ENCODE measurements at places on chromosomes 6 and 20.

- DNase-seq: no peak
Measured at GRCh38 chr6:168300975-168301647, 18.5 kb downstream of the DACT2 start.

DNA sequence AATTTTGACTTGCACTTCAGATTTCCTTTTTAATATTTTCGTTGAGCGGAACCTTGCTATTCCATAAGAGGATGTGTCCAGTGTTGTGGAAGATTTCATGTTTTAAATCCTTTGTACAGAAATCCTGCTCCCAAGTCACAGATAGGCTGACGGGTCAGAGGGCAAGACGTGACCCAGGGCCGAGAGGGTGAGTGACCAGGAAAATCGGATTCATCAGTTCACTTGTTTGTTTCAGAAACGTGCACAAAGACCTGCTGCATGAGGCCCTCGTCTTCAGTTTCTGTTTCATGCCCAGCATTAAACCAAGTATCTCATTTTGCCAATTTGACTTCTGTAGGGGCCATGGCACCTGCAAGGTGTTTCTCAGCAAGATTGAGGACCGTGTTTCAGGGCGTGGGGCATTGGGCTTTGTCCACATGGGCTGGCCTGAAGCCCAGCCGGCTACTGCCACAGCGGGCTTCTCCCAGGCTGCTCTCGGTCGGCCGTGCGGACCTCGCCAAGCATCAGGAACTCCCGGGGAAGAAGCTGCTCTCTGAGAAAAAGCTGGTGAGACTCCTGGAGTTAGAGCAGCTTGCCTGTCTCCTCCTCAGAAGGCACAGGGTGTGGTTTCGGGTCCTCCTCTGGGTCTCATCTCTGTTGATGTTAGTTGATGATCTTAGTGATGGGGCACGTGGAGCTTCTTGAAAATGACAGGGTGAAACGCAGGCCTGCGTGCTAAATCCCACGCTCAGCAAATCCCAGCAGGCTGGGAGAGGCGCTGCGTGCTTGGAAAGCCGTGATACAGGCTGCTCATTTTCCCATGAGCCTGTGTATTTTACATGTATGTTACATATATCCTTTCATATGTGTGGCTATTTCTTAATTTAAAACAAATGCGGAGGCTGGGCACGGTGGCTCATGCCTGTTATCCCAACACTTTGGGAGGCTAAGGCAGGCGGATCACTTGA lies 10.5 kb downstream of the MTG2 start:
- DNase-seq: no peak

DNA sequence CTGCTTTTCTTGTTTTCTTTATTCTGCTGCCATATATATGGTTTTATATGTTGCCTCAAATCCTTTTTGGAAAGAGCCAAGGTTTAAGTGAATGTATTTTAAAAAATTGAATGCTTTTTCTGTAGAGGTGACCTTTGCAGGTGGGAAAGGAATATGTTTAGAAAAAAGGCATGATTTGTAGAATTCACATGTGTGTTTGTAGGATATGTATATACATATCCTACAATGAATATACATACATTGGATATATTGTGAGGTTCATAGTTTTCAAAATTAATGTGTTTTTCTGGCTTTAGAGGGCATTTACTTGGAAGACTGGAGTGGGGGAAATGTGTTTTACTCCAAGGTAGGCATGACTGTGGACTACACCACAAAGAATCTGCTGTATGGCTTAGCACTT lies 4.0 kb upstream of the EYA2 start:
- DNase-seq: no peak

DNA sequence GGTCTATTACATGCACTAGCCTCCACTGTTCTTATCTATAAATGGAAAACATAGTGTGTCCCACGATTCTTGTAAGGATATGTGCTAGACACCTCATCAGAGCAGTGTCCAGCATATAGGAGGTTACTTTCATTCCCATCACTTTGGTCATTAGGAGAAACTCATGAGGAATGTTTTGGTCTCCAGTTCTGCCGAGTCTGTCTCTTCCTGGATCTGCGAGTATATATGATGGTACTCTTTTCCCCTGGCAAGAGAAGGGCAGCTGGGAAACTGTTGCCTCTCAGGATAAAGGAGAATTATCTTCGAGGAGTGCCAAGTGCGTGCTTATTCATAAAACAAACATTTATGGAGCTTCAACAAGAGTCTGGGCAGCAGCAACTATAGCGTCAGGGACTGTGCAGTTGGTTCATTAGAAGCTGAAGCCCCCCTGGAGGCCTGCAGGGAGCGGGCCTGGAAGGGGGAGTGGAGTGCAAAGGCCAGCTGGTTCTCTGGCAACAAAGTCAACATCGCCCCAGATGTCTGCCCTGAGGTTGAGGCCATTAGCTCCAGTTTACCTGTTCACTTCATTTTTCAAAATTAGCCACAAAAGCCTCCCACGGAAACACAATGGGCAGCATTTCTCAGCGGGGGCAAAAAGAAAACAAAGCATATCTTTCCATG lies 811.9 kb downstream of the MAFB start:
- DNase-seq: no peak

DNA sequence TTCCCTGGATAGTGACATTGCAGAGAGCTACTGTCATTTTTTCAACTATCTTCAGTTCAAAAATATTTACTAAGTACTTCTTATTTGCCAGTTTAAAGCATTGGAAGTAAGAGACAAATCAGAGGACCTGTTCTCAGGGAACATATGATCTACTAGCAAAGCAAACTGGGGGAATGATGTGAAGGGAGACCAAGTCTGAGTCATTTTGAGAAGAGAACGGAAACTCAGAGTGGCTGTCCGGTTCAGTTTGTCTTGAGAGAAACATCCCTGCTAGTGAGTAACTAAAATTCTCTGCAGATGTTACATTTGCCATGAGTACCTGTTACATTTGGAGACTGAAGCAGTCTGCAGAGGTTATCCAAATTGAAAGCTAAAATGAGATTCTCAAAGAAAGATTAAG lies 118.3 kb downstream of the KCNQ5 start:
- no peak for DNase-seq

DNA sequence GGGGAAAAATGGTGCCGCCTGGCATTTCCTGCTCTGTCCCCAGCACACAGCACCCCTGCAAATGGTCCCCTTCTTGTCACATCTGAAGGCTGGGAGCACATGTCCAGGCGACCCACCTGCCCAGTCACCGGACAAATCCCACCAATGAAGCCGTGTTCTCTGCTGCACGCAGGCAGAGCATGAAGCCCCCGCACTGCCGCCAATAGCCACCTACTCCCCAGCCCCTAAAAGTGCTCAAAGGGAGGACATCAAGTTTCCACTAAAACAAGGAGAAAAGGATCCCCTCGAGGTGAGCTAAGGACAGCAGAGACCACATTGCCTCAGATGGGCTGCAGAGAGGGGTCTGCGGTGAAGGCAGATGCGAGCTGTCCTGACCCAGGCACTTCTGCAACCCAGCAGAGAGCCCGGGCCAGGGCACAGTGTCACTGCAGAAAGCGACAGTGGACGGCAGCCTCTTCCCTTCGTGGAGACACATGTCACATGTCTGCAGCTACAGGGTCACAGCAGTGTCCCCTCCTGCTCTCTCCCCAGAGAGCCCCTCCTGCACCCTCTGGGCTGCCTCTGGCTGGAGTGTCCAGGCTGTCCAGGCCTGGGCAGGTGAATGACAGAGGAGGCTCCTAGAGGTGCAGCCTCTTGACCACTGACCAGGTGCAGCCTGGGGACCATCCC lies 221.5 kb downstream of the PREX1 start:
- no peak for DNase-seq

DNA sequence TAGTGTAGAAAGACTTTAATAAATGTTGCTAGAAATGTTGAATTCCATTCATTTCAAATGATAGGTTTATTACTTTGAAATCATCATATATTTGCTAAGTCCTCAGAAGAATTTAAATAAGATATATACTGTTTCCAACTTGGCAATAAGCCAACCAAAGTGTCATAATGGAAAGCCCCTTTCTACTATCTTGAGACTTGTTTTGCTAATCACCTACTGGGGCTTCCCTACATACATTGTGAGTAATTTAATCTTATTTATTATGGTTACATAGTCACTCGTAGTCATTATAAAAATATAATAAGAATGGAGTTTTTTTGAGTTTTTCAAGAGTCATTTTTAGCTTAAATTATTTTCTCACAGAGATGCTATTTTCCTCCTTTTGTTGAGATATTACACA lies 20.7 kb downstream of the COL19A1 start:
- no peak for DNase-seq

GRCh38 chr6:169640983-169641382 lies 60.8 kb downstream of the WDR27 start:
- DNase-seq: no peak

DNA sequence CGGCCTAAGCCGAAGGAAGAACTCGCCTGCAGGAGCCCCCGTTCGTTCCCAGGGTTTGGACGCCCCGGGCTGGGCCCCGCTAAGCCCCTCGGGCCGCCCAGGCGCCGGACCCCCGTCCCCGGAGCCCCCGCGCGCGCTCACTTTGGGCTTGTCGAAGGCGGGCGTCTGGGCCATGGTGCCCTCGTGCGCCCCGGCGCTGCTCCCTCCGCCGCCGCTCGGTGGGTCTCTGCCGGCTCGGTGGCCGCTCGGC lies 140 bp downstream of the ADA start:
- DNase-seq: no peak

DNA sequence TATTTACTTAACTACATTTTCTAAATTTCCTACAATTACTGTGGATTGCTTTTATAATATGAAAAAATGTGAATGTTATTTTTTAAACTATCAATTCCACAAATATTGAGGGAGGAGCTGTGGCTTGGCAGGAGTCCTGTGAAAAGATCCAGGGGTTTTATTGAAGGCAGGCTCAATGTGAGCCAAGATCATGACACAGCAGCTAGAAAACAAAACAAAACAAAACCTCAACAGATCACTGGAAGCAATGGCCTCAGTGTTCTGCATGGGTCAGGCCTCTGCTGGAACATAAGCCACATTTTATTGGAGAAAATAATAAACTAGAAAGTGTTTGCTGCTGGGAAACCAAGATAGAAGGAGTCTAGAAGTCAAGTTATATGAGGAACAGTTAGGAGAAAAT lies 19.4 kb upstream of the RCAN2 start:
- no peak for DNase-seq

GRCh38 chr20:21166801-21167200 lies 40.9 kb downstream of the KIZ start:
- no peak for DNase-seq

GRCh38 chr6:155143029-155143577 lies 120.7 kb upstream of the CLDN20 start:
- DNase-seq: no peak

GRCh38 chr6:43396408-43397149 lies 27.1 kb upstream of the ZNF318 start:
- DNase-seq: no peak

GRCh38 chr20:49420292-49420691 lies 62.2 kb downstream of the KCNB1 start:
- no peak for DNase-seq

GRCh38 chr20:35385733-35386132 lies 26.0 kb downstream of the UQCC1 start:
- DNase-seq: no peak

- DNase-seq: no peak
Measured at GRCh38 chr20:7010527-7010926, 243.0 kb downstream of the BMP2 start.

DNA sequence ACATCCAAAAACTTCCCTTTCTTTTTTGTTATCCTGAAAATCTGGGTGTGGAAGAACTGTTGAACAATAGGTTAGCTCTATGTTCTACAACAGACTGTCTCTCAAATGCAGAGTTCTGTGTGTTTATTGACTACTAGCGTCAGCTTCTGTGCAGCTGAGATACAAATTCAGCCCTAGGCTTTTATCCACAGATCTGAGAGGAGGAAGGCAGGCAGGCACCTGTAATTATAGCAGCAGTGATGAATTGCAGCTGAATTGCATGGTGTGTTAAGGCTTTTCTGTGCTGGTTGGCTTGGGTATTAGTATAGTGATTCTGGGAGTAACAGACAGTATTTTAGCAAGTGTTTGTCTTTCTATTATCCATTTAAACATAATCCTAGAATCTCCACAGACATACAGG lies 24.4 kb downstream of the GRIK2 start:
- no peak for DNase-seq

DNA sequence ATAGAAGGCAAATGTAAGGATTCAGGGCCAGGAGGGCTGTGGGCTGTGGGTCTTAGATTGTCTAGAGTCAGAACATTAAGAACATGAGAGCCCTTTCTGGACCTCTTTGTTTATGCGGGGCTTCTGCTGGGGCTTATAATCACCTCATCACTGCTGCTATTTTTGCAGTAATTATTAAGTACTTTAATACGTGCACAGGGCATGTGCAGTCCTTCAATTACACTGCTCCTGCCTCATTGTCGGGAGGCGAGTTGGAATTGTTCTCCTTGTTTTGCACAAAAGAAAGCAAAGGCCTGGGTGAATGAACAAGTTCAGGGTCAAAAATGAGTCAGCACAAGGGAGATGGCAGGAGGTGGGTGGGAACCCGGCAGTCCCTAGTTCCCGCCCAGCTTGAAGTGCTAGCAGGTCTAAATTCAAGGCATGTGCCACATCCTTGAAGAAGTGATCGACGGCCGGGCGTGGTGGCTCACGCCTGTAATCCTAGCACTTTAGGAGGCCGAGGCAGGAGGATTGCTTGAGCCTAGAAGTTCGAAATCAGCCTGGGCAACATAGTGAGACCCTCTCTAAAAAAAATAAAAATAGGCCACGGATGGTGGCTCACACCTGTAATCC lies 34.4 kb upstream of the PTPN1 start:
- no peak for DNase-seq
